ENCODE measurements at places on chromosomes 5 and 9.

GRCh38 chr5:71893451-71893850, 174.4 kb downstream of the CARTPT start:
- H3K4me3 ChIP-seq, result no peak overlapping the region
- H3K27ac ChIP-seq, result no peak overlapping the region
- no peaks in the 10 kb centered on the region for H3K36me3 ChIP-seq

DNA sequence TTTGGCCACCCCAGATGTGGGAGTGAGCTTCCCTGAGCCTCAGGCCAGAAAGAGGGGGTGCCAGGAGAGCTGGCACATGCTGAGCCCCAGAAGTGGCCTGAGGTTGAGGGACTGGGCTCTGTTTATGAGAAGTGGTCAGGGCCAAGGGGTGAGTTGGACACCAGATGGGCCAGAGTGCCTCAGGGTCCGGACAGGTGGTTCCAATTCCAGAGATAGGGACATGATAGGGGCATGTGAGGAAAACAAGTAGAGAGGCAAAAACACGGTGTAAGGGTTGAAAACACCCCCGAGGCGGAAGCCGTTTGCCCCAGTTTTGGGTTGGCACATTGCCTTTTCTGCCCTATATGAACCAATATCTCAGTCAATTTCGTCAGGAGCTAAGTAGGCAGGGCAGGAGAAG, 125.6 kb upstream of the NFIB start:
- H3K27ac ChIP-seq, result no peak overlapping the region
- H3K36me3 ChIP-seq, result no peaks in the 10 kb centered on the region
- no peak overlapping the region for H3K4me3 ChIP-seq
- H3K4me1 ChIP-seq, result no peaks in the 10 kb centered on the region

DNA sequence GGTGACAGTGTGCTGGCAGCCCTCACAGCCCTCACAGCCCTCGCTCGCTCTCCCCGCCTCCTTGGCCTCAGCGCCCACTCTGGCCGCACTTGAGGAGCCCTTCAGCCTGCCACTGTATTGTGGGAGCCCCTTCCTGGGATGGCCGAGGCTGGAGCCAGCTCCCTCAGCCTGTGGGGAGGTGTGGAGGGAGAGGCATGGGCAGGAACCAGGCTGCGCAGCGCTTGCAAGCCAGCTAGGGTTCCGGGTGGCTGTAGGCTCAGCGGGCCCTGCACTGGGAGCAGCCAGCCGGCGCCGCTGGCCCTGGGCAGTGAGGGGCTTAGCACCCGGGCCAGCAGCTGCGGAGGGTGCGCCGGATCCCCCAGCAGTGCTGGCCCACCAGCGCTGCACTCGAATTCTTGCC, 177.0 kb downstream of the MSX2 start:
- no peak overlapping the region for H3K4me3 ChIP-seq
- H3K27me3 ChIP-seq, result peaks cover 9% of the 10 kb centered on the region
- no peak for DNase-seq
- no peaks in the 10 kb centered on the region for H3K36me3 ChIP-seq
- no peaks in the 10 kb centered on the region for H3K4me1 ChIP-seq

DNA sequence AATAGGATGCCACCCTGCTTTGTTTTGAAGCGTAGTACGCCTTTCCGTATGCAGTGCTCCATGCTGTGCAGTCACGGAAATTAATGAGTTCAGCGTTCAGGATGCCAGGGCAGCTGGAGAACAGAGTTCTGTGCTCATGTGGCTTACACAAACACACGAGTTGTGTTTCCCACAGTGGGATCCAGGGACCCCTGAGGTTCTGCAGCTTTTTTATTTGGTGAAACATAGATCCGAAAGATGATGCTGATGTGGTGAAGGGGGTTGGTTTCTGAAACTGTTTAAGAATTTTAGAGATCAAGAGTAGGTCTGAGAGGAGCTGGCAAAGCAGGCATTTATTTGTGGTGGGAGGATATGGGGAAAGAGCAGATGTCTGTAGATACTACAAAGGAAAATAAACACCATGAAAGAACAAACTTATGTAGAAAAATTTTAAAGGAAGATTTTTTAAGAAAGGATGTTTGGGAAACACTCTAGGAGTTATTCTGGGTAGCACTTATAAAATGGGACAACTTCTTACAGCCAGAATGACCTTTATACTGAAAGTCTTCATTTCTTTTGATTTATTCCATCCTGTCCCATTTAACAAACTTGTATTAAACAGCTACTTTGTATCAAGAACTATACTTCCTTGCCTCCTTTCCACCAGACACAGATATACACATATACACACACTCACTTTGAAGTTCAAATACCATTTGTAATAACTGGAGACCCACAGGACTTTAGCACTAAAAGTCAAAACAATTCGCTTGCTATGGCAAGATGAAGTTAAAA, 52.7 kb downstream of the ITGA1 start:
- H3K4me3 ChIP-seq, result no peak overlapping the region
- H3K36me3 ChIP-seq, result no peaks in the 10 kb centered on the region
- no peaks in the 10 kb centered on the region for H3K4me1 ChIP-seq
- no peak overlapping the region for H3K27ac ChIP-seq
- no peak for DNase-seq
- H3K27me3 ChIP-seq, result no peaks in the 10 kb centered on the region

DNA sequence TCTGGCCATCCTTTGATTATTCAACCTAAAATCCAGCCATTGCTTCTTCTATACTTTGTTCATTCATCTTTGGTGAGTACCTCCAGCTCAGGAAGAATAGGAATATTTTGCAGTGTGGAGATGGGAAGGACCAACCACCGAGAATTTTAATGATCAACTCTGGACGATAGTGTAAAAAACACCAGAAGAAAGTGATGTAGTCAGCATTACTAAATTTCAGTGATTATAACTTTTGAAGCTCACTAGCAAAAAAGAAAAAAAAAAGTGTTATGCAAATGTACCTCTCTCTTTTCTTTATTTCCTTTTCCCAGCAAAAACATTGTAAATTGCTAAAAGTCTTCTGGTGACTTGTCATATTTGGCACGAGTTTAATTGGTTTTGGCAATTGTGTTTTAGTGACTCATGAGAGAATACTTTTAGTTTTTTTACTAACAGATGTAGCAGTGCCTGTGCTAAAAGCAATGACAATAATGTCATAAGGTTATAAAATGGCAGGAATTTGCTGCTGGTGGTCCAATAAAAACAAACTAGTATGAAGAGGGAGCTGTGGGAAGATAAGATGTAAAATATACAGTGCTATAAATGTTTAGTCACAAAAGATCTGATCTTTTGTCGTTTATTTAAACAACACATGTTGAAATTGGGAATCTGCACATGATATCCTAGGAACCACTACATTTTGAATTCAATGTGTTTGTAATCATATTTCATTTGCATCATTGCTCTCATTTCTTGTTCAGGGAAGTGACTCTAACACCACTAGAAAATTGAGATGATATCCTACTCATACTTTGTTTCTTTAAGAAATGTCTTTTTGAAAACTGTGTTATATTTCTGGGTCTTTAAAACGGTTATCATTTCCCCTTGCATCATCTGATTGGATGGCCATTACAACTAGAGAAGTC, 81.3 kb upstream of the ERCC6L2 start:
- H3K36me3 ChIP-seq, result no peaks in the 10 kb centered on the region
- no peaks in the 10 kb centered on the region for H3K4me1 ChIP-seq
- H3K27ac ChIP-seq, result no peak overlapping the region
- H3K27me3 ChIP-seq, result peaks cover 7% of the 10 kb centered on the region
- no peak overlapping the region for H3K4me3 ChIP-seq

DNA sequence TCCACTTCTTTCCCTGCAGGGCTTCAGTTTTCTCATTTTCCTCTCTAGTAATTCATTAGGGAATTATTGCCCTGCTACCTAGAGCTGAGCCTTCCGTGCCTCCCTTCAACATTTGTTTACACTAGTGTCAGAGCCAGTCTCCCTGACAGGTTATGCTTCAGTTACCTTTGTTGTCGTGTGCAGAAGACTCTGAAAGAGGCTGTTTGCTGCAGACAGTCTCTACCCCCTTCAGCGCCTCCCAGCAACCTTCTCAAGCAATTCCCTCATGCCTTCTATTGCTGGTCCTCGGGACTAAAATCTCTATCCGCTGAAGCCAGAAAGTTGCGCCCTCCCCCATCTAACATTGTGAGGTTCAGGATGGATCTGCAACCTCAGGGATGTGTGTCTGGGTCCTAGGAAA, 12.8 kb downstream of the RALGPS1 start:
- H3K27ac ChIP-seq, result no peak overlapping the region
- H3K4me3 ChIP-seq, result no peak overlapping the region
- H3K27me3 ChIP-seq, result no peaks in the 10 kb centered on the region
- DNase-seq, result no peak

DNA sequence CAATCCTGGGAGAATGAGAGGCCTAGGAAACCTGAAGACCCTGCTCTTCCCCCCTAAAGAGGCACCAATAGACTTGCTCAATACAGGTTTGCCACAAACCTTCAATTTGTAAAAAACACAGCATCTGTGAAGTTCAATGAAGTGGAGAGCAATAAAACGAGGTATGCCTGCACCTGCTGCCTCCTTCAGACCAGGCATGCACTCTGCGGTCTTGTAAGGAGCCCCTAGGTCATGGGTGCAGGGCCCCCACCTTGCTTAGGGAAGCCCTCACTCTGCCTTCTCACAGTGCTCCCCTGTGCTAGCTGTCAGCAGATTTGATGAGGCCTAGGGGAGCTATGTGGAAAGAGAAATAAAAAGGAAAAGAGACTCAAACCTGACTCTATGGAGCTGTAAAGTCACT, 72.1 kb upstream of the GALNT10 start:
- DNase-seq, result no peak
- H3K36me3 ChIP-seq, result peaks cover 1% of the 10 kb centered on the region
- H3K27ac ChIP-seq, result no peak overlapping the region

DNA sequence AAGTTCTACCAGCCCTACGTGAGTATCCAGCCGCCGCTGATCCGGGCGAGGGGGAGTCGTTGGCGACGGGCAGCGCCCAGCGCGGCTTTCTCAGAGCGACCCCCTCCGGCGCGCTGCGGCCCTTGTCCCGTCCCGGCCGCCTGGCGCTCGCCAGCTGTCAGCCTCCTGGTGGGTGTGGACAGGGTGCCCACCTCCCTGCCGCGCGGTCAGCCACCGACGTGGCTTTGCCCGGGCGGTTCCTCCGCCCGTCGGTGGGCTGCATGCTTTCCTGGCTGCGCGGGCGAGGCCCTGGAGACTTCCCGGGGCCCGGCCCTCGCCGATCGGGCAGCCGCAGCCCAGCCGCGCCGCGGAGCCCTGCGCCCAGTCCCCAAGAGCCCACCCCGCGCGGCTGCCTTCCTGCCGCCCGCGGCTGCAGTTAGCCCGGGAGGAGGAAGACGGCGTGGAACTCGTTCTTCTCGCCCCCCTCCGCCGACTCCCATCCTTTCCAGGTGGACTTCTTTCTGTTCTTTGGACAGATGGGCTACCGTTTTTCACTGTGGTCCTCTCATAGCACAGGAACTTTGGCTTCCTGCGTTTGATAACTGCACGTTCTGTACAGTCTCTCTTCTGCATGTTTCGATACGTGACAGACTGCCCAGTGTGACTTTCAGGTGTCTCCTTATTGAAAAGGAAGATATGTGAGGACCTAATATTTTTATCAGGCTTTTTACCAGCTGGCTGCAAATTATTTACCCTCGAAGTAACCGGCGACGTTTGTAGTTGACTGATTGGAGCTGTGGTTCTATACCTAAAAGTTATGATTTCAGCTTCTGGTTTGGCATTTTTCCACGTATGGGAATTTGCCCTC, 577 bp downstream of the AP3S1 start:
- peaks cover 42% of the 10 kb centered on the region for H3K4me1 ChIP-seq
- DNase-seq, result peak; percentile 18
- peak overlapping the region; percentile 96 for H3K4me3 ChIP-seq
- peak overlapping the region; percentile 75 for H3K27ac ChIP-seq
- no peaks in the 10 kb centered on the region for H3K27me3 ChIP-seq

DNA sequence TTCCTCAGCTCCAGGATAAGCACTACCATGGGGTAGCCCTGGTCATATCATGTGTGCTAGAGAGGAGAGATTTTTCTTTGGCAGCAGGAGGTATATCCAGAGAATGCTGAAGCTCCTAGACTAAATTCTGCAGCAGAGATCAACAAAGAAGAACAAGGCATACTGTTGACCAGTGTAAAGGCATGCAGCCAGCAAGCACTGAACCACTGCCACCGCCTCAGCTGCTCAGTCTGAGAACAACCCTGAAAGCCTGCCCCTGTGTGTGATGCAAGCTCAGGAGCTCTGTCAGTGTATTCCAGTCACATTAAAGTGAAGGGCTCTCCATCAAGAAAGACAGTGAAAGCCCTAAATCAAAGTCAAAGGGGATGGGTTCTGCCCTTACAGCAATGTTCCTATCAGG, 439.5 kb upstream of the CD180 start:
- DNase-seq, result no peak
- no peaks in the 10 kb centered on the region for H3K27me3 ChIP-seq
- peaks cover 2% of the 10 kb centered on the region for H3K36me3 ChIP-seq
- H3K4me3 ChIP-seq, result no peak overlapping the region
- no peak overlapping the region for H3K27ac ChIP-seq
- H3K4me1 ChIP-seq, result no peaks in the 10 kb centered on the region

- no peak for DNase-seq
- H3K4me3 ChIP-seq, result peak overlapping the region; percentile 77
- no peaks in the 10 kb centered on the region for H3K36me3 ChIP-seq
- no peak overlapping the region for H3K27ac ChIP-seq
- H3K4me1 ChIP-seq, result peaks cover 8% of the 10 kb centered on the region
These were observed 1.2 kb downstream of the IER5L start for GRCh38 chr9:129176701-129177442.

- peaks cover 16% of the 10 kb centered on the region for H3K4me1 ChIP-seq
- H3K36me3 ChIP-seq, result peaks cover 23% of the 10 kb centered on the region
- no peak overlapping the region for H3K4me3 ChIP-seq
- no peaks in the 10 kb centered on the region for H3K27me3 ChIP-seq
- no peak overlapping the region for H3K27ac ChIP-seq
- no peak for DNase-seq
These were observed 6.6 kb downstream of the IDNK start for GRCh38 chr9:83629433-83630104.

- DNase-seq, result no peak
- no peaks in the 10 kb centered on the region for H3K27me3 ChIP-seq
- no peak overlapping the region for H3K4me3 ChIP-seq
- H3K36me3 ChIP-seq, result peaks cover 5% of the 10 kb centered on the region
- H3K27ac ChIP-seq, result no peak overlapping the region
These were observed 78.4 kb downstream of the FRMD3 start for GRCh38 chr9:83459830-83460229.

DNA sequence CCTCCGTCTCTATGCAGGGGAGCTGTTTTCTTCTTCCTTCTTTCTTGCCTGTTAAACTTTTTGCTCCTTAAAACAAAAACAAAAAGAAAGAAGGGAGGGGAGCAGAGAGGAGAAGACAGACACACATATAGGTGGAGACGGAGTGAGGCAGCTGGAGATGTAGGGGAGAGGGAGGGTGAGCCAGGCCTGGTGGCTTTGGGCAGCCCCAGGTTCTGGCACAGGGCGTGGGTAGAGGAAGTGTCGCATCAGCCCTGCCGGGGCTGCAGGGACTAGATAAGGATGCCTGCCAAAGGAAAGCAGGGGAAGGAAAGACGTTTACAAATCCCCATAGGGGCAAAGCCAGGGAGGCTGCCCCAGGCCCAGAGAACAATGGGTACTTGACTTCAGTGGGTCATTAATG, 38.7 kb upstream of the PTGS1 start:
- peaks cover 10% of the 10 kb centered on the region for H3K36me3 ChIP-seq
- no peaks in the 10 kb centered on the region for H3K4me1 ChIP-seq
- H3K4me3 ChIP-seq, result no peak overlapping the region
- H3K27ac ChIP-seq, result no peak overlapping the region

- peaks cover 87% of the 10 kb centered on the region for H3K4me1 ChIP-seq
- no peaks in the 10 kb centered on the region for H3K27me3 ChIP-seq
- H3K27ac ChIP-seq, result peak overlapping the region; percentile 98
- H3K4me3 ChIP-seq, result peak overlapping the region; percentile 58
- H3K36me3 ChIP-seq, result peaks cover 56% of the 10 kb centered on the region
- DNase-seq, result no peak
These were observed 79.5 kb downstream of the SEMA4D start for GRCh38 chr9:89418474-89418845.

Data from activated naive CD4-positive, alpha-beta T cell treated with anti-CD3 and anti-CD28 coated beads for 36 hours (primary cell).